ENCODE measurements at places on chromosomes 11 and 22.

GRCh38 chr11:73029403-73029802, 112.7 kb downstream of the FCHSD2 start:
- no peak for DNase-seq

DNA sequence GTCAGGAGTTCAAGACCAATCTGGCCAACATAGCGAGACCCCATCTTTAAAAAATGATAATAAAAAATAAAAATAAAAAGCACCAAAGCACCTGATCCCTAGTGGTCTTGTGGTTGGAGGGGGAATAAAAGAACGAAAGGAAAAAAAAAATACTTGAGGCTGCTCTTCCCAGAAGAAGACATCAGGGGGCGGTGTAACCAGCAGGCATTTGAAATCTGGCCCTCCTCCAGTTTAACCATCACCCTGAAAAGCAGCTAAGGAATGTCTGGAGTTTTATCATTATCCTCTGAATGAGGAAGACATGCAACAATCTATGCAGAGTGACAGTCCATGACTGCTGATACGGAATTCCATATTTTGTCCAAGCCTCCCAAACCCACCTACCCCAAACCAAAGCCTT, 5.6 kb upstream of the KCTD17 start:
- DNase-seq = no peak

- DNase-seq = no peak
These were observed 6.6 kb upstream of the PTS start for GRCh38 chr11:112219476-112220232.

DNA sequence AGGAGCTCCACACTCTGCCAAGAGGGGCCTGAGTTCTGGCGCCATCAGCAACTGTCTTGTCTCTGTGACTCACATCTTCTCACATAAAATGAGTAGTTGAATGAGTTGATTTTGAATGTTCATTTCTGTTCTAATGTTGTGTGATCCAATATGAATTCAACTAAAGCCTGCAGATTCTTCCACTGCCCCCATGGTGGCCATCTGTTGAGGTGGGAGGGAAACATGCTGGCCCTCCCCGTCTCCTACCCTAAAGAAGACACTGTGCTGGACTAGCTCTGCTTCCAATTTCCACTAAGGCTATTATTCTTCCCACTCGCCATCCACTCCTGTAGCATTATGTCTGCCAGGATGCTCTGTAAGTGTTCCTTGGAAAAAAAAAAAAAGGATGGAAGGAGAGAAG, 555.6 kb upstream of the LARGE1 start:
- no peak for DNase-seq

DNA sequence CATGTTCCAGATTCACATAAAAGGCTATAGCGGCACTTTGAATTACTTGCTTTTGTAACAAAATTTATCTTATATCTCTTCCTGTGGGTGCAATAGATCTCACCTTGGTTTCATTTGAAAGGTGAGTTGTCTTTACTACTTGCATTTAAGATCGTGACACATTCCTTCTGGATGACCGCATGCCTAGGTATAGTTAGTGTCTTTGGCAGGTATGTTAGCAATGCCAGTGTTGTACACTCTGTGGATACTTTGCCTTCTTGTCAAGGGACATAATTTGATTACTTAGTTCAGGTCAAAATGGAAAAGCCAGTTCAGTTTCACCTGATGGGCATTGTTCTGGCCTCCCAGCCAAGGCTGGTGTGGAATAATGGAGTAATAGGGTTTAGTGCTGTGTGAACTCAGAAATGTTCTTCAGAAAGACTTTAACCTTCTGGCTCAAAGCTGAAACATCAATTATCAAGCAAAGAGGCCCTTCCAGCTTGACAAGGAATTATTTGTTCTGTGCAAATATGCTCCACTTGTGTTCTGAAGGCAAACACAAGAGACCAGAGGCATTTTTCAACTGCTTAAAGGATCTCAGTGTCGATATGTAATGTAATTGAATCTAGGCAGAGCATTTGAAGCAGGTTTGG, 64.6 kb downstream of the AMOTL1 start:
- no peak for DNase-seq

All from stimulated activated CD8-positive, alpha-beta memory T cell treated with anti-CD3 and anti-CD28 coated beads, Interleukin-7, amount 100 ng/mL, for 1 hour (primary cell).